CD8-positive, alpha-beta memory T cell (primary cell): ENCODE measurements at places on chromosomes 5 and 9. TPM values are rescaled to one million over a fixed set of nuclear protein-coding genes. Genes with fewer than 3 reads are reported as not detected.

ARHGEF39 gene
- total RNA-seq, result 10.7 TPM

PCDHB12 gene
- not detected for total RNA-seq

TGFBR1 gene
- 36.6 TPM for total RNA-seq

SPINK13 gene
- not detected for total RNA-seq

C9orf43 gene
- 0.84 TPM for total RNA-seq

RFK gene
- 12.7 TPM for total RNA-seq

MVB12B gene
- total RNA-seq, result 11.0 TPM

- no peaks in the 10 kb centered on the region for H3K27me3 ChIP-seq
- no peaks in the 10 kb centered on the region for H3K4me1 ChIP-seq
- H3K27ac ChIP-seq, result no peak overlapping the region
- no peaks in the 10 kb centered on the region for H3K36me3 ChIP-seq
- DNase-seq, result no peak
- no peak overlapping the region for H3K4me3 ChIP-seq
Observed at GRCh38 chr5:64018966-64019365, 56.7 kb upstream of the HTR1A start.

GRCh38 chr9:2621722-2622460 lies at the start of gene VLDLR:
Gene VLDLR, plus strand, starts transcription at chr9:2621787. Its CDS starts 403 bp downstream, at chr9:2622190.
- no peak for DNase-seq
- H3K27me3 ChIP-seq, result peaks cover 15% of the 10 kb centered on the region
- H3K4me1 ChIP-seq, result peaks cover 7% of the 10 kb centered on the region
- H3K27ac ChIP-seq, result no peak within 1 kb of the TSS
- H3K36me3 ChIP-seq, result no peaks in the 10 kb centered on the region

DNA sequence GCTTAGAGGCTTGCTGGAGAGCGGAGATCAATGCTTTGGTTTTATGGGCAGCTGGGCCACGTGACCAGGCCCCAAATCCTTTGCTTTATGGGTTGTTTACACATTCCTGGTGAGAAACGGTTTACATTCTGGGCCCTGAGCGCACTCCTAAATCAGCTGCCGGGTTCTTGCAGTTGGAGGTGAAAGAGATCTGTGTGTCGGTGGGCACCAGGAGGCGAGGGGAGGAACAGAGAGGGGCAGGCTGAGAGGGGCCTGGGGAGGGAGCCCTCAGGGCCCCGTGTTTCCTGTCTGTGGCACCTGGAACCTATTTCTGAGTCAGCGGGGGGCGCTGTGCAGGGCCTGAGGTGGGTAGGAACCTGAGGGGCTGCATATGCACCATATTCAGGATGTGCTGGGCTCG lies 63.5 kb upstream of the HAND1 start:
- DNase-seq, result no peak
- no peaks in the 10 kb centered on the region for H3K36me3 ChIP-seq
- no peaks in the 10 kb centered on the region for H3K27me3 ChIP-seq
- H3K27ac ChIP-seq, result no peak overlapping the region

GRCh38 chr9:83569326-83569725 lies 31.1 kb upstream of the FRMD3 start:
- H3K27me3 ChIP-seq, result no peaks in the 10 kb centered on the region
- no peak overlapping the region for H3K4me3 ChIP-seq
- H3K36me3 ChIP-seq, result no peaks in the 10 kb centered on the region
- no peak for DNase-seq

GRCh38 chr9:121781145-121781548 lies 129.7 kb downstream of the DAB2IP start:
- H3K27ac ChIP-seq, result no peak overlapping the region
- no peaks in the 10 kb centered on the region for H3K4me1 ChIP-seq
- H3K27me3 ChIP-seq, result no peaks in the 10 kb centered on the region
- H3K4me3 ChIP-seq, result no peak overlapping the region

DNA sequence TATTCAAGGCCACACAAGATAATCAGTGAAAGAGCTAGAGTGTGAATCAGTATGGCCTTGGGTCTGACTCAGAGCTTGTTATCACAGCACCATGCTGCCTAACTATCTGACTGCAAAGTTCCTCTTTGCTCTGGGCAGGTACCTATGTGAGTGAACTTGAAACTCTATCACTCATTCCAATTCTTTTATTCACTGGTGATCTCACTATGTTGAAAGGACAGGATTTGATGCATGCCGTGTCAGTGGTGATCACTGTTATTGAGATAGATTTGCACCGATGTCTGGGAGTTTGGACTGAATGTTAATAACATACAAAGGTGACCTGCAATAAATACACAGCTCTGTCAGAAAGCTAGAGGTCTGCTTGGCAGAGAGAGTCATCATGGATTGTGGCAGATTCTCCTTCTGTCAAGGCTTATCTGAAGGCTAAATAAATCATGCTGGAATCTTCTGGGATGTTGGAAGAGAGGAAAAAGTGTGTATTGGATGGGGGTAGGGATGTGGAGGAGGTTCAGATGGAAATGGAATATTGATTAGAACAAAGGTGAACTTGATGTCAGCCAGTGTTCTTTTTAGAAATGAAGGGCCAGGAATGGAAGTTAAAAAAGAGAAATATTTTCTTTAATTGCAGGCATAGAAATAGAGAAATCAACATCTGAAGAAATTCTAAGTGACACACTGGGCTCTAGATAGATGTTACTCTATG lies 91.8 kb upstream of the TNC start:
- H3K4me1 ChIP-seq, result no peaks in the 10 kb centered on the region
- no peaks in the 10 kb centered on the region for H3K36me3 ChIP-seq
- no peak for DNase-seq
- H3K4me3 ChIP-seq, result no peak overlapping the region
- no peak overlapping the region for H3K27ac ChIP-seq

- no peak overlapping the region for H3K27ac ChIP-seq
- no peaks in the 10 kb centered on the region for H3K27me3 ChIP-seq
- H3K4me3 ChIP-seq, result no peak overlapping the region
- H3K36me3 ChIP-seq, result no peaks in the 10 kb centered on the region
- H3K4me1 ChIP-seq, result no peaks in the 10 kb centered on the region
Observed at GRCh38 chr5:15574806-15575325, 74.9 kb downstream of the FBXL7 start.

- no peak for DNase-seq
- H3K27me3 ChIP-seq, result no peaks in the 10 kb centered on the region
- no peaks in the 10 kb centered on the region for H3K36me3 ChIP-seq
Observed at GRCh38 chr5:139181835-139182452, 16.2 kb downstream of the SIL1 start.

GRCh38 chr5:68288707-68289134 lies 73.2 kb downstream of the PIK3R1 start:
- H3K27ac ChIP-seq, result peak overlapping the region; percentile 55
- H3K4me3 ChIP-seq, result peak overlapping the region; percentile 67
- H3K36me3 ChIP-seq, result peaks cover 23% of the 10 kb centered on the region
- H3K27me3 ChIP-seq, result no peaks in the 10 kb centered on the region

DNA sequence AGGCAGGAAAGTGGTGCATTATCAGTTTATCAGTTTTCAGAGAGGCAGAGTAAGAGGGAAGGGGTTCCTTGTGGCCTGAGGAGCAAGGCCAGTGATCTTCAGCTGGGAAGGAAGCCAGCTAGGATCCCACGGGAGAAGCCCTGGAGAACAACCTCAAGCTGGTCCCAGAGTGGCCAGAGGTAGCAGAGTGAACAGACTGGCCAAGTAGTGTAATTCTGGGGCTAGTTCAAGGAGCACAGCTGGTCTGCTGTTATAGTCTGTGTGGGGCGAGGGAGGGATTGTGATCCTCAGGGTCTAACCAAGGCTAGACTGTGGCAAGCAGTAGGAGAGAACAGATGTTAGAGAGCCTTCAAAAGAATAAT lies 164.6 kb downstream of the CARTPT start:
- no peaks in the 10 kb centered on the region for H3K27me3 ChIP-seq
- no peak for DNase-seq
- H3K4me1 ChIP-seq, result no peaks in the 10 kb centered on the region
- no peaks in the 10 kb centered on the region for H3K36me3 ChIP-seq

DNA sequence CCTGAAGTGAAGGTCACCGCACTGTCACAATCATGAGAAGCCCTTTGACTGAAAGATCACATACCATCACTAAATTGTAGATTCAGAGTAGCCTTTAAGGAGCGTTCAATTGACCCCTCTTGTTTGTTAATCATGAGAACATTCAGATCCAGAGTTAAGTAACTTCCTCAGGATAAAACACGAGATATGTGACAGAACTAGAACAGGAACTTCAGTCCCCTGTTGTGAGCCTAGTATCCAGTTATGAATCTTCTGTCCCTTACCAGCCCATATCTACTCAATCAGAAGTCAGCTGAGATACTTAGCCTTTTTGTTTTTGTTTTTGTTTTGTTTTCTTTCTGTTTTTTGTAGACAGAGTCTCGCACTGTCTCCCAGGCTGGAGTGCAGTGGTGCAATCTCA lies 547.3 kb downstream of the DTWD2 start:
- no peak overlapping the region for H3K27ac ChIP-seq
- no peak overlapping the region for H3K4me3 ChIP-seq
- H3K27me3 ChIP-seq, result no peaks in the 10 kb centered on the region
- no peaks in the 10 kb centered on the region for H3K36me3 ChIP-seq

GRCh38 chr9:15205632-15206420 lies 101.2 kb downstream of the TTC39B start:
- no peaks in the 10 kb centered on the region for H3K4me1 ChIP-seq
- no peaks in the 10 kb centered on the region for H3K27me3 ChIP-seq
- H3K36me3 ChIP-seq, result peaks cover 14% of the 10 kb centered on the region
- H3K27ac ChIP-seq, result no peak overlapping the region
- DNase-seq, result no peak
- H3K4me3 ChIP-seq, result no peak overlapping the region

DNA sequence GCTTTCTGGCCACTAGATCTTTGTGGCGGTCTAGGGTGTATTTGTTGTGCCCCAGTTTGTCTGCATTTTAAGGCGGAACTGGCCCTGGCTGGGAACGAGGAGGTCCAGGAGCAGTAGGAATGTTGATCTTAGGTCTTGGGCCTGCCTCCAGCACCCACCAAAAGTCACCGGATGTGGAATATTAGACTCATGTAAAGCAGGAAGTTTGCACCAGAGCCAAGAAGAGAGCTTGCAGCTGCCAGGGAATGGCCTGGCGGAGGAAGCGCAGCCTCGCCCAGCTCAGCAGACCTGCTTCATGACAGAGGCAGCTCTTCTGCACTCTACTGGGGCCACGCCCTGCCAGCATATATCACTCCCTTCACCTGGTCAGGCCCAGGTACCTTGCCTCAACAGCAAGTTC lies 3.3 kb downstream of the GPX3 start:
- H3K4me1 ChIP-seq, result peaks cover 10% of the 10 kb centered on the region
- peak overlapping the region; percentile 32 for H3K27ac ChIP-seq
- DNase-seq, result no peak
- H3K4me3 ChIP-seq, result no peak overlapping the region
- no peaks in the 10 kb centered on the region for H3K27me3 ChIP-seq

- no peaks in the 10 kb centered on the region for H3K27me3 ChIP-seq
- no peak for DNase-seq
- peaks cover 12% of the 10 kb centered on the region for H3K36me3 ChIP-seq
- no peak overlapping the region for H3K4me3 ChIP-seq
Observed at GRCh38 chr9:130111786-130112537, 58.3 kb downstream of the GPR107 start.

GRCh38 chr9:21561502-21561901 lies 79.4 kb upstream of the IFNE start:
- H3K27me3 ChIP-seq, result peaks cover 27% of the 10 kb centered on the region
- no peak for DNase-seq
- H3K36me3 ChIP-seq, result no peaks in the 10 kb centered on the region
